ENCODE measurements at places on chromosomes 2 and 18. TPM values are rescaled to one million over a fixed set of nuclear protein-coding genes. Genes with fewer than 3 reads are reported as not detected.

CD207 gene
- total RNA-seq = not detected

RGPD3 gene
- total RNA-seq = 0.90 TPM

HOXD10 gene
- total RNA-seq = not detected

GALR1 gene
- not detected for total RNA-seq

FBXO48 gene
- total RNA-seq = 0.49 TPM

ITPRID2 gene
- 67.2 TPM for total RNA-seq

DYSF gene
- 6.3 TPM for total RNA-seq

ALPI gene
- total RNA-seq = not detected

SLC5A7 gene
- not detected for total RNA-seq

CDH7 gene
- not detected for total RNA-seq

RAX gene
- not detected for total RNA-seq

Data from cardiac atrium fibroblast (primary cell).